H1 (cell line): ENCODE measurements at places on chromosomes 2 and 18. TPM values are rescaled to one million over a fixed set of nuclear protein-coding genes. Genes with fewer than 3 reads are reported as not detected.

Gene TRIM54
- 5.8 and 6.1 TPM in 2 replicates for polyA plus RNA-seq

Gene C2orf66
- polyA plus RNA-seq: not detected in 2 replicates

Gene TUBA3E
- not detected in 2 replicates for polyA plus RNA-seq

Gene ACMSD
- polyA plus RNA-seq: not detected in 2 replicates
